Right lobe of liver (tissue), 6 donors: ENCODE measurements at places on chromosomes 11 and 22. TPM values are rescaled to one million over a fixed set of nuclear protein-coding genes. Genes with fewer than 3 reads are reported as not detected.
A peak's percentile ranks its signal among the peaks of the same experiment; 100 is the strongest.

ARFGAP2 gene
- total RNA-seq = 54.8 TPM

BSX gene
- not detected for total RNA-seq

YPEL4 gene
- not detected for total RNA-seq

SNX15 gene
- total RNA-seq = 8.9 TPM

GLB1L3 gene
- total RNA-seq = not detected

TNNI2 gene
- 0.31 TPM for total RNA-seq

DNA sequence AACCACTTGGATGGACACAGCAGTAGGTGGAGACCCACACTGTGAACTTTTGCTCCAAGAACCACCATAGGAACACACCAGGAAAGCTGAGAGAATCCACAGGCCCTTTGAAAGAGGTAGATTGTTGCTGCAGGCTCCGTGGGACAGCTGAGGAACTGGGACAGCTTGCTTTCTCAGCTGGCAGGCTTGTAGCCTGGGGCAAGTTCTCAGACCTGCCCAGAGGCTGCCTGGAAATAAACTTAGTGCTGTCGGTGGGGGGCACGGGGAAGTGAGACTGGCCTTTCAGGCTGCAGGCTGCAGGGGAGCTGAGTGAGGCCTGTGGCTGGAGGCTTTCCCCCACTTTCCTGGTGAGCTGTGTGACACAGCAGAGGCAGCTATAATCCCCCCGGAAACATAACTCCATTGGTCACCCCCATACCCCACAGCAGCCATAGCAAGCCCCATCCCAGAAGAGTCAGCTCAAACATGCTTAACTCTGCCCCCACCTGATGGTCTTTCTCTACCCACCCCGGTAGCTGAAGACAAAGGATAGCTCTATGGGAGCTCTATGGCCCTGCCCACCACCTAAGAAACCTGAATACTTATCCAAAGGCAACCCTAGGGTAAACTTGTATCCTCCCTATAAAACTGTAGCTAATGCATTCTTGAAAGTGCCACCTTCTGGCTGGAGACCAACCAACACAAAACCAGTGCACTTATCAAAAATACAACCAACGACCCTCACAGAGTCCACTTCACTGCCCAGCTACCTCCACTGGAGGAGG is 21.4 kb upstream of the ACRV1 start:
- no peak for DNase-seq

GRCh38 chr11:65851811-65852507 is 6.0 kb downstream of the CFL1 start:
- DNase-seq = no peak

DNA sequence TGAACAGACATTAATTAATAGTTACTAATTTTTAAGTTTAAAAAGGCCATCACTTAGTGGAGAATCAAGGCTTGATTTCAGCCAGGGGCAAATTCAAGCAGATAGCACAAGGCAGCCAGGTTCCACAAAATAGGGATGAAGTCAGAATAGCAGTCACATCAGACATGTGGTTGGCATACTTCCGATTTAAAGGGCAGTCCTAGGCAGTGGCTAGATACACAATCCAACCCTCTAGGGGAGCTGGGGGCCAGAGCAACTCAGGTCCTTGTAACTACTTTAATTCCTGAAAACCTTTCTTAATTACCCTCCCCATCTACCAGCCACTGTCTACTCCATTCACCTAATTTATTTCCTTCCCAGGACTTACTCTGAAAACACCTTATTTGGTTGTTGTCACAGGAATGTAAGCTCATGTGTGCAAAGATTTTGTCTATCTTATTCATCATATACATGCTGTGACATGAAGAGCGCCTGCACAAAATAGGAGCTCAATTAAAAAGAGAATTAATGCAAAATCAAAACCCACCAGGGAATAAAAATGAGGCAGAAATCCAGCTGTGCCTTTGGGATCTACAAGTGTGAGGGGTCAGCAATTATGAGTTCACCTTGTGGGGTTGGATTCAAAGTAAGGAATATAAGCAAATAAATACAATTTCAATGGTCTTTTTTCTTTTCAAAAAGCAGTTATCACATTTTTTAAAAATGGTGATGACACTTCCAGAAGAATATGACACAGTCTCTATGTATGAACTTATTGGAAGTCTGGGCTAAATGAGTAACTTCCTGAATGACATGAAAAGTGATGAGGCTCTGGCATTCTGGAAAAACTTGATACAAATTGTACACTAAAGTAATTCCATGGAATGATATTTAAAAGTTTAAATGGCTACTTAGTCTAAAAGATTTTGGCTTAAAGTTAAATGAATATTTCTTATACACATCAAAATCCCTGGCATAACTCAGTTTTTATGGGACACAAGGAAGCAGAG is 53.8 kb downstream of the COPB1 start:
- no peak for DNase-seq

GRCh38 chr11:36485298-36486002 is 24.6 kb downstream of the TRAF6 start:
- DNase-seq = no peak

DNA sequence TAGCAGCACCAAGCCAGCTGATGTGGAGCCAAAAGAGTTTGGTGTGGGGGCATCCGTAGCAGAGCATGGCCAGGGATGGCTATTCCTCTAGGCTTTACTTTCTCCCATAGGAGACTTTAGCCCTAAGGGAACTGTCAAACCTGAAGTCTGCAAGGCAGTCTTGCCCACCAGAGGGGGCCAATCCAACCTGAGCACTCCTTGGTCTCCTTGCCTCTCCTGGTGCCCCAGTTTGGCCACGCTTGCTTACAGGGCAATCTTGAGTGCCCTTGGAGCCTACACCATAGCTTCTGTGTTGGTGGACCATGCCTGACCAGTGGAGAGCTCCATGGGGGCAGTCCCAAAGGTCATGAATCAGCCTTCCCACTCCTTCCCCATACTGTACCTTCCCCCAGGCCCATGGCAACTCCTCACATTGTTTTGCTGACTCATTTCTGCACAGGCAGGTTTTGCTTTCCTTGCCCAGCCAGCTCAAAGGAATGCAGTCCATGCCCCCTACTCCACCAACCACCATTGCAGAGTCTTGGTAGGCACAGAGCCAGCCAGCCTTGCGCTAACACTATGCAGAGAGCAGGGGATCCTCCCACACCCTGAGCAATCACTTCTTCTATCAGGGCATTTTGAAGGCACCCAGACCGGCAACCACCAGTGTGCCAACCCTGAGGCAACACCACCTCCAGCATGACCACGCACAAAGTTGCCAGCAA is 1421.2 kb upstream of the RAG2 start:
- DNase-seq = no peak

DNA sequence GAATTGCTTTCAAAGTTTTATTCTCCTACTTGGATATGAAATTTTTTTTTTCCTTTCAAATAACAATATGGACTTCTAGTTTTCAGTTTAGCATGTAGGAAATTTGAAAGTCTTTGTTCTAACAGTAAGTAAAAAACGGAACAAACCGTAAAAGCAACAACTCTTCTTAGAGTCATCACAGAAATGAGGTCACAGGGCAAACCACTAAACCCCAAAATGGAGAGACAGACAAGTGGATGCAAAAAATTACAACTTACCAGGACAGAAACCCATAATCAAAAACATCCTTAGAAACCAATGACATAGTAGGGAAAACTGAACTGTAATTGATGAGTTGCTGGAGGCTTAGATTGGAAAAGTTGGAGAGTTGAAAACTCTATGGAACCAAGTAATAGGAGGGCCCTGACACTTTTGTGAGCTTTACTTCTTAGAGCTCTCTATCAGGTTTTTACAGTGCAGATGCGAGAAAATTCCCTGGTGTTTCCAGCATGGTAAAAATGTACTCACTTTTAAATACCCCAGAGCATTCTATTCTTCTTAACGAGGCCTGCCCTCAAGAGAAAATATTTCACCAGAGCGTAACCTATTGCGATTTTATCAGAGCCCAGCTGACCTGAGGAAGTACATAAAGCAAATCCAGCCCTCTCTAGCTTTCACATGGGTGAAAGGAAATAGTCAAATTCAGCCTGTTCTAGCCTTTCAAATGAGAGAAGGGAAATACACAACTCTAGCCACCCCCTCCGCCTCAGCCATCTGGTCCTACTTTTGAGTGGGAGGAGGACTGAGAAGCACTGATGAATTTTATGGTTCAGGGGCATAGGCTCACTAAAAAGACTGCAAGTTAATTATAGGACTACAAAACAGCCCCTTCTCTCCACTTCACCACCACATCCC is 39.1 kb downstream of the CASP12 start:
- DNase-seq = no peak

GRCh38 chr22:40002935-40003715 is 8.4 kb downstream of the FAM83F start:
- no peak for DNase-seq

DNA sequence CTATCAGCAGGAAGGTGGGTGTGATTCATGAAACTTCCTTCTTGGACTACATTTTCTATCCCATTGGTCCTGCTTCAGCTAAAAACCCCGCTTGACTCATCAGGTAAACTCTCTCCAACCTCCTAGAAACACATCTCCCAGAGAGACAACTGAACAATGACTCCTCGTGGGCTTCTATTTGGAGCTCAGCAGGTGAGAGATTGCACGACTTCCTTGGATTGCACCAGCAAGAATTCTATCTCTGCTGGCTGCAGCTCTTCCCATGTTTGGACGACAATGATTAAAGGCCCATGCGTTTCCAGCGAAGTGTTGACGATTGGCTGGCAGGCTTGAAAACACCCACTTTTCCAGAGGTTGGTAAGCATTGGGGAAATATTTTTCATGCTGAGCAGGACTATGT is 216.1 kb upstream of the NTM start:
- no peak for DNase-seq

- no peak for DNase-seq
Observed at GRCh38 chr11:22199243-22199642, 6.4 kb downstream of the ANO5 start.

DNA sequence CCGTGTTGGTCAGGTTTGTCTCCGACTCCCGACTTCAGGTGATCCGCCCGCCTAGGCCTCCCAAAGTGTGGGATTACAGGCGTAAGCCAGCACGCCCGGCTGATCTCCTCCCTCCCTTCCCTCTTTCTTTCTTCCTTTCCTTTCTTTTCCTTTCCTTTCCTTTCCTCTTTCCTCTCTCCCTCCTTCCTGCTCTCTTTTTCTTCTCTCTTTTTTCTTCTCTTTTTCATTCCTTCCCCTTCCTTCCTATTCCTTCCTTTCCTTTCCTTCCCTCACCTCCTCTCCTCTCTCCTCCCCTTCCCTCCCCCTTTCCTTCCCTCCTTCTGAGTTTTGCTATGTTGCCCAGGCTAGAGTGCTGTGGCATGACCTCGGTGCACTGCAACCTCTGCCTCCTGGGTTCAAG is 3.9 kb upstream of the ZDHHC5 start:
- no peak for DNase-seq

DNA sequence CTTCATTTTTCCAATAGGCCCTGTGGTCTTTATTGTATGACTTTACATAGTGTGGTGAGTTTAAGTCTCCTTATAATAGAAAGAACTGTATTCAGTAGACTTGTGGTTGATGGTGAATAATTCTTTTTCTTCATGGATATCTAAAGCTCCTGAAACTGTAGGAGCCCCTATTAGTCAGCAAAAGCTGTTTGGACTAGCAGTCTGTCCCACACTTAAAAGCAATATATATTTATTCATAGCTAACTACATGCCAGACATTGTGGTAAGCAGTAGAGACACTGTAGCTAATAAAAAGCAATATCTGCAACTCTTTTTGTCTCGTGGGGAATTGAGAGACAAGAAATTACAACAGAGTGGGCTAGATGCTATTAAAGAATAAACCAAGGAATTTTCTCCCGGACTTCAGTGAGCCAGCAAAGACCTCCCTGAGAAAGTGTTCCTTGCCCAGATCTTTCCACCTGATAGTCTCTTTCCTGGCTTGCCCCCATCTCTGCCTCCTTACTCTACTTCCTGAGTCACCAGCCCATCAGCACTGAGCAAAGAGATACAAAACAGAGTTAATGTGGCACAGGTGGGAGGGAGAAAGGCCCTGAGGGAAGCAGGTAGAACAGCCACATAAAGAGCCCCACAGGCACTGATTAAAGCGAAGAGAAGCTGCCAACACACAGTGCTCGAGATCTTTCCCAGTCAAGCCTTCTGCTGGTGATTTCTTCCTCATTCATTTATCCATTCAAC is 1.4 kb upstream of the OR52W1 start:
- no peak for DNase-seq

- DNase-seq = no peak
Observed at GRCh38 chr11:113874581-113875233, 665 bp downstream of the USP28 start.

DNA sequence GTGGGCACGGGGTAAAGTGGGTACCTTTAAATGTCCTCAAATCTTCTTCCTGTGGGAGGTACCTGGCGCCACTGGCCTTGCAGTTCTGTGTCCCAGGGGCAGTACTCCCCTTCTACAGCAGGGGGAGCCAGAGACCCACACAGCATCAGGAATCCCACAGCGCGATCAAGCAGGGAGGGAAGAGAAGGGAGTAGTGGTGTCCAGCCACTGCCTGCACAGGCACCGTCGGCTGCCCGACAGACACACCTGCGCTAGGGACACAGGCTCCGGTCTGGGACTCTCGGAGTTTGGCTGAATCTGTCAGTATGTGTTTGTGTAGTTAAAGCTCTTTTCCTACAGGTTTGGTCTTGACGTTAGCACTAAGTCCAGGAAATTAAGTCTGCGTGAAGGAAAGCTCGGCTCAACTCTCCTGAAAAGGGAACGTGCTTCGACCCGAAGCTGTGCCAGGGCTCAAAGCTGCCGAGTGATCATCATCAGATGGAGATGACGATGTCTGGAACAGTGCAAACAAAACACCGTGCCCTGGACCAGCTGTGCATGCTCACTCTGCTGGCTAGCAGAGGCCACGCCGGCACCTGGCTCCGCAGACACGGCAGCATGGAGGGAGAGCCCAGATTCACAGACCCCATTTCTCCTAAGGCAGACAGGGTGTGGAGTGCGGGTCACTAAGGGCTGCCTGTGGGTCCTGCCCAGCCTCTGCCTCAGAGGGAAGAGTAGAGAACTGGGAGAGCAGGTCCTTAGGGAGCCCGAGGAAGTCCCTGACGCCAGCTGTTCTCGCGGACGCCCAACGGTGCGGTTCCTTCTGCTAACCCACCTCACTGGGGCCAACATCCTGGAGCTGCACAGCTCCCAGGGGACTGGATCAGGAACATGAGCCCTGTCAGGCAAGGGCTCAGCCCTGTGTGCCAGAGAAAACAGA is 56.0 kb upstream of the BID start:
- peak; percentile 77 for DNase-seq

DNA sequence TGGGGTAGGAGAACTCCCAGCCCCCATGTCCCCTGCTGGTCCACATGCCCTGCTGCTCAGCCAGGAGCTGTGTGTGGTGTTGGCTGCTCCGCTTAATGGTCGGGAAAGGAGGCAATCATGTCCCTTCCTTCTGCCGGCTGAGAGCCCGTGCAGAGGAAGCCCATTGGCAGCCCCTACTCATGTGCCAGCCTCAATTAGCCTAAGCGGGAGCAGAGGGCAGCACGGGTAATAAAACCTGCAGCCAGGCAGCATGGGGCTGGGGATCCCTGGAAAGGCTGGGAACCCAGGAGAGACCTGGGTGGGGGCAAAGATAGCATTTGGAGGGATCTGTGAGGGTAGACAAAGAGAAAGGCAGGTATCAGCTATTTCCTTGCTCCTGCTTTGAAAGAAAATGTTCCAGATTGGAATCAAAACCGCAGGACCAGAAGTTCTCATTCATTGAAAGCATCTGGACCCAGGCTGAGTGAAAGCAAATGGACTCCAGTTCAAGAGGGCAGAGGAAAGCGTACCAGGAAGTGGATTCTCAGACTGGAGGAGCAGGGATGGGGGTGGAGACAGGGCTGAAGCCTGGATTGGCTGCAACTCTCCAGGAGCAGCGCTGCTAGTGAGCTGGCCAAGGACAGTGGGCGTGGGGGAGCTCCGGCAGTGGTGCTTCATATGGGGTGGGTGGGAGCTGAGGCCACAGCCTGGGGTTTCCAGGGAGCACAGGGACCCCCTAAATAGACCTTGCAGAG is 103.4 kb upstream of the NECTIN1 start:
- no peak for DNase-seq

GRCh38 chr22:38038890-38039812 is 18.1 kb upstream of the PICK1 start:
- no peak for DNase-seq
